ENCODE measurements at places on chromosomes 11 and 22.

- DNase-seq: no peak
Measured at GRCh38 chr22:34851918-34852662, 213.9 kb upstream of the ISX start.

- no peak for DNase-seq
Measured at GRCh38 chr11:71247551-71248250, 4.7 kb downstream of the SHANK2 start.

- DNase-seq: no peak
Measured at GRCh38 chr22:26547426-26547825, 35.2 kb upstream of the TFIP11 start.

DNA sequence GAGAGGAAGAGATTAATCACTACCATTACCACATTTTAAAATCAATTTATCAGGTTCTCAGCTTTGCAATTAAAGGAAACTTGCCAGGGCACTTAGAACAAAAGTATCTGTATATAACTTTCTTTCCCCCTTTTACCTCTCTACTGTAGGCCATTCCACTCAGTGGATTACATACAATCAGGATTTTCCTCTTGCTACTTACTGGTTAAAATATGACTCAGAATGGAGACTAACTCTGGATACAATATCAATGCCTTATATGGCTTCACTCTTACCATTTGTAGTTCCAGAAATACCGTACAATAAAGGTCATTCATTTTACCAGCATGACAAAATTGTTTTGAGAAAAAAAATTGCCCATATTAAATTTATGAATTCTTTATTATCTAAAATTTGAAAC, 706.8 kb downstream of the KCNA4 start:
- peak; percentile 78 for DNase-seq

GRCh38 chr22:37301144-37301830, 19.0 kb downstream of the CYTH4 start:
- no peak for DNase-seq

DNA sequence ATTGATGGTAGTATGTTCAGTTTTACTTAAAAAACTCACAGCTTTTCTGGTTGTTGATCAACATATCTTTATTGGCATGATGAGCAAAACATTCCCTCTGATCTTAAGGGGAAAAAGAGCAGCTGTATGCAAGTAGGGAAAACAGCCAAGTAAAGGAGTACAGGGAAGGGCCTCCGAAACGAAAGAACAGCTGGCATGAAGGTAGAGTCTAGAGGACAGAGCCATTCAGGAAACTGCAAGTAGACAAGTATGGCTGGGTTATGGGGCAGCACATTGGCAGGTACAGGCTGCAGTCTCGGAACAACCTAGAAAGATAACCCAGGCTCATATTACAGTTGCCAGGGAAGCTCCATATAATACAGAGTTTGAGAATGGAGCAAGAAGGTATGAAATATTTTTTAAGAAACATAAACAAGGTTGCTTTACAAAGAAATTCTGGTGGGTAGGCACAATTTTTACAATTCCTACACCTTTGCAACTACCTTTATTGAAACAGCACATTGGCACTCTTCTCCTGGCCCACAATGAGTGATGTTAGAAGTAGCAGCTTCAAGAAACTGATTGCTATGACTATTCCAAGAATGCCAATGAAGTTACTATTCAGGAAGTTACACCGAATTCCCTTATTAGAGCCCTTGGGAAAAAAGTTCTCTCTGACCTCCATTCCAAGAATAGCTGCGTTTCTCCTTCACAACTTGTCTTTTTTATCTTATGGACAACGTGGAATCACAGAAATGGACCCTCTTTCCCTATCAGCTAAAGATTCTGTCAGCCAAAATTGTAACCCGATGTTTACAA, 45.2 kb downstream of the LGR4 start:
- no peak for DNase-seq

- DNase-seq: no peak
Measured at GRCh38 chr22:32917577-32918354, 116.3 kb downstream of the TIMP3 start.

DNA sequence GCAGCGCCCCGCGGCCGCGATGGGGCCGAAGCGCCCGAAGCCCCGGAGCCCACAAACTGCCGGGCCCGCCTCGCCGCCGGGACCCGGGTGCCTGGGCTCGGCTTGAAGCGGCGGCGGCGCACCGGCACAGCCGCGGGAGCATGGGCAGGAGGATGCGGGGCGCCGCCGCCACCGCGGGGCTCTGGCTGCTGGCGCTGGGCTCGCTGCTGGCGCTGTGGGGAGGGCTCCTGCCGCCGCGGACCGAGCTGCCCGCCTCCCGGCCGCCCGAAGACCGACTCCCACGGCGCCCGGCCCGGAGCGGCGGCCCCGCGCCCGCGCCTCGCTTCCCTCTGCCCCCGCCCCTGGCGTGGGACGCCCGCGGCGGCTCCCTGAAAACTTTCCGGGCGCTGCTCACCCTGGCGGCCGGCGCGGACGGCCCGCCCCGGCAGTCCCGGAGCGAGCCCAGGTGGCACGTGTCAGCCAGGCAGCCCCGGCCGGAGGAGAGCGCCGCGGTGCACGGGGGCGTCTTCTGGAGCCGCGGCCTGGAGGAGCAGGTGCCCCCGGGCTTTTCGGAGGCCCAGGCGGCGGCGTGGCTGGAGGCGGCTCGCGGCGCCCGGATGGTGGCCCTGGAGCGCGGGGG, 346 bp downstream of the FJX1 start:
- no peak for DNase-seq

DNA sequence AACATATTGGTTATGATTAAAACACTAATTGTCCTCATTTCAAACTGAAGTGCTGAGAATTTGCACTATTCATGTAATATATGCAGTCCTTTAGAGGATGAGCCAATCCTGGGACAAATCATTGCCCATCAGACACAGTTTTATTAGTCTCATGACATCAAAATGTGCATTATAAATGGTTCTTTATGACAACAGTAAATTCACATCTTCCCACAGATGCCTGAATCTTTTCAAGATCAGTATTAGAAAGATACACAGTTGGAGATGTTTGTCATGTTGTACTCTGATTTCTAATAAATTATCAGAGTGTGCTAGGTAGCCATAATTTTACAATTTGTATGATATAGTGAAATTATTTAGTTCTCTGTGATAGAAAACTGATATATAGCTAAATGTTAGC, 813.5 kb downstream of the FAM181B start:
- no peak for DNase-seq

DNA sequence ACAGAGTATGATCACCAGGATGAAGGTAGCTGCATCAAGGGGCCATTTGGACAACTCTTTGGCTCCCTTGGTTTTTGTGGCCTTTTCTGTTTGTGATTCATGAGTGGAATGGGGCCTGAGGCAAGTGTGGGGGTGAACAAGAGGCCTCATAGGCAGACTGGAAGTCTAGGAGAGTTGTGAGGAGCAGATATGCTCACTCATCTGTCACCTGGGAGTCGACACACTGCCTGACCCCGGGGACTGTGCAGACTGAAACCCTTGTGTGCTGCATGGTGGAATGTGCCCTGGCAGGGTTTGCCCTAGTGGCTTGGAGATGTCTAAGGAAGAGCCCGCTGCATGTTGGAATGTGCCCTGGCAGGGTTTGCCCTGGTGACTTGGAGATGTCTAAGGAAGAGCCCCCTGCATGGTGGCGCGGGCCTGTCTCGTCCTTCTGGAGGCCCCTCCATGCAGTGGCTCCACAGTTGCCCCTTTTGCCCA, 60.0 kb downstream of the MED15 start:
- peak; percentile 58 for DNase-seq

GRCh38 chr11:95487391-95487790, 256.4 kb upstream of the SESN3 start:
- DNase-seq: peak; percentile 57

- DNase-seq: peak; percentile 39
Measured at GRCh38 chr11:74559934-74560309, 32.5 kb upstream of the POLD3 start.

GRCh38 chr11:78332174-78332866, 85.3 kb downstream of the GAB2 start:
- no peak for DNase-seq

DNA sequence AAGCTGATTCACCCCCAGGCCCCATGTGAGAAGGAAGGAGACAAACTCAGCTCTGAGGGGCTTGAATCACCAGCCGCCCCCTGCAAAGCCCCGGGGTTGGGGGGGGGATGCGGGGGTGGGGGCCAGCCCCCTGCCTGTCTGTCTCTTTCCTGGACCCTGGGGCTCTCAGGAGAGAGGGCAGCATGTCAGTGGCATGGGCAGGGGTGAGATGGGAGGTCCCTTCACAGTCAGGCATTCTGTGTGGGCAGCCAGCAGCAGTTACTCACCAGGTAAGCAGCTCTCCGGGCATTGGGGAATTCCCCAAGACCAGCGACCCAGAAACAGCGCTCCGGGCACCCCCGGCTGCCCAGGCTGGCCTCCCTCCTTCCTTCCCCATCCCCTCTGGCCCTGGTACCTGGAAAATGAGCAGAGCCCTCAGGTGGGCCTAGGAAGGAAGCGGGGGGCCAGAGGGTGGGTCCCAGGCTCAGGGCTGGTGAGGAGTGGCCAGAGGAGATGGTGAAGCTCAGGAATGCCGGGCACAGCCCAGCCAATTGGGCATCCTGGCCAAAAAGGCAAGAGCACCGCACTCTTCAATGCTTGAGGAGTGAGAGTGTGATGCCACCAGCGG, 4.2 kb upstream of the LIF start:
- DNase-seq: peak; percentile 93

DNA sequence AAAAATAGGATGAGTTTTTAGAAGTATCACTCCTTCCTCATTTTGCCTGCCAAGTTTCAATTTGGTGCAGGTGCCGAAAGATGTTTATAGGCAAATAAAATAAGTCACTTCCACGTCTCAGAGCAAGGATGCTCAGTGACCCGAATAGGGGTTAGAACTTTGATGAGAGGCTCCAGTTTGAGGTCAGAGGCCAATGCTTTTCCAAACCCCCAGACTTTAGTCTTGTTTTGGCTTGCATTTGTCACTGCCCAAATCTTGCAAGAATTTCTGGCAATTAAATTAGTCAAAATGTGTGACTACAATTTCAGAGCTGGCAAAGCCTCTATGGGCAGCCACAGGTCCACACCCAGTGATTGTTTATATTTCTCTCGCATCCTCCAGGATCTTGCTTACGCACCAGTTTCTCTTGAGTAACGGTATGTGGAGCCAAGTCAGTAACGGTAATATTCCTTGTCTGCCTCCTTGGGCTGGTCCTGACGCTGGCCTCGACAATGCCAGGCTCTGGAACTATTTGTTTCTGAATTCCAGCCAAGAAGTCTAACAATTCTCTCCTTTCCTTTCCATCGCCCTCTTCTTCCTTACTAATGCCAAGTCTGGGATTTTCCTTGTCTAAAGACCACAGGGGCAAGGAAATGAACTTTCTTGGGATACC, 9.9 kb upstream of the NUP160 start:
- peak; percentile 76 for DNase-seq

- no peak for DNase-seq
Measured at GRCh38 chr22:32204856-32205722, at the start of gene RFPL2. RFPL2 (minus strand) TSS chr22:32205073; CDS start chr22:32202451, 2,622 bp downstream.

GRCh38 chr11:115198321-115198741, 305.9 kb downstream of the CADM1 start:
- peak; percentile 76 for DNase-seq

GRCh38 chr11:61918251-61918937, 1.0 kb upstream of the RAB3IL1 start:
- no peak for DNase-seq

DNA sequence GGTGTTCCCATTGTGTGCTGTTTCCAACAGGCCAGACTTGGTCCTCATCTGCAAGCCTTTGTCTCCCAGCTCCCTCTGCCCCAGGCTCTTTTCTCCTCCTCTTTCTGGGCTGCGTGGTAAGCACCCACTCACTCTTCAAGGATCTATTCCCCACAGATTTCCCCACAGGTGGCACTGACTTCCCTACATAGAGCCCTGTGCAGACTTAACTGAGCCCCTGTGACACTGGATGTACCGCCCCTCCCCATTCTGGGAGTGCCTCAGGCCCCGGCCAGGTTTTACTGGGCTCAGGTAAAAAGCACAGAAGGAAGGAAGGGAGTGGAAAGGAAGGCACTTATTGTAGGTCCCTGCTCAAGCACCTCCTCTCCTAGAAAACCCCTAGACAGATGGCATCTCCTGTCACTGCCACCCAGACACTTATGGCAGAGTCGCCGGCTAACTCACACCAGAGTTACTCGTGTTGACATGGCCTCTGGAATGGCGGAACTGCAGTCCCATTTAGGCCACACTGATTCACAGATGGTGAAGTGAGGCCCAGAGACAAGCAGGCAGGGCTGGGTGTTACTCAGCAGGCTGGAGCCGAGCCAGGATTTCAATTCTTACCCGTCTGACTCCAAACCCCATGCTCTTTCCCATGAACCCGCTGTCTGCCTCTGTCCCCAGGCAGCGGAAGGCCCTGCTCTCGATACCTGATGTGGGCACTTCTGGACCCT, 47.2 kb downstream of the LRRC32 start:
- DNase-seq: no peak

DNA sequence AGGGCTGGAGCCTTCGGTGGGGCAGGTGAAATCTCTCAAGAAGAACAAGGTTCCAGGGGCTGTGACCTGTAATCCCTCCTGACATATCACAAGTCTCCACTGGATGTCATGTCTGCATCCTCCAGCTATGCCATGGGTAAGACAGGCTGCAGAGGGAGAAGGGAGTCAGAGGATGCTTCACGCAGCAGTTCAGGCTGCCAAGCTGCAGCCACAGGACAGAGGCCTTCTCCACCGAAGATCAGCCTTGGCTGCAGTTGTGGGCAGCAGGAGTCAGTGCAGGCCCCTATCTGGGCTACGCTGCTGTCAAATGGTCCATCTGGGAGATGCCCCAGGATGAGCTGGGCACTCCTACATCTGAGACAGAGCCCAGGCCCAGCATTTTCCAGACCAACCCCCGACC, 25.0 kb downstream of the DKK3 start:
- DNase-seq: no peak

- DNase-seq: no peak
Measured at GRCh38 chr11:31747581-31747980, 63.5 kb downstream of the PAX6 start.

DNA sequence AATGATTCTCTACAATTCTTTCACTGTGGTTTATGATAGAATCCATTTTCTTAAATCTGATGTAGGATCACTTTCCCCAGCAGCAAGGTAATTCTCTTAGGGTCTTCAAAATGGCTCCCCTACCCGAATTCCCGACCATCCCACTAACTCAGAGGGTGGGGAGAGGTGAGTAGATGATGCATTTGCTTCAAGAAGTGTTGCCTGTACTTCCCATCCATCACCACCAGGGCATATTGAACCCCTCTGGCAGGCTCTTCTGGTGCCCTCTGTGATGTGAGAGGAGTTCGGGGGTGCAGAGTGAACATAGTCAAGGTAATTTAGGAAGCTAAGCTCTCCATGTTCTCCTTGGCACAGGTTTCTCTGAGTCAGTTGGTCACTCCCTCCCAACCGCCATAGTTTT, 52.3 kb downstream of the ZNRF3 start:
- DNase-seq: no peak

GRCh38 chr11:43942662-43943371, 380 bp downstream of the C11orf96 start:
- no peak for DNase-seq
